ENCODE measurements at places on chromosomes 1 and 21. TPM values are rescaled to one million over a fixed set of nuclear protein-coding genes. Genes with fewer than 3 reads are reported as not detected.

- peaks cover 11% of the 10 kb centered on the region for H3K4me1 ChIP-seq
- H3K27me3 ChIP-seq: no peaks in the 10 kb centered on the region
- no peak overlapping the region for H3K4me3 ChIP-seq
- H3K36me3 ChIP-seq: no peaks in the 10 kb centered on the region
- H3K27ac ChIP-seq: no peak overlapping the region
- no peak for DNase-seq
These were observed 24.6 kb upstream of the OVAAL start for GRCh38 chr1:180534214-180534613.

DNA sequence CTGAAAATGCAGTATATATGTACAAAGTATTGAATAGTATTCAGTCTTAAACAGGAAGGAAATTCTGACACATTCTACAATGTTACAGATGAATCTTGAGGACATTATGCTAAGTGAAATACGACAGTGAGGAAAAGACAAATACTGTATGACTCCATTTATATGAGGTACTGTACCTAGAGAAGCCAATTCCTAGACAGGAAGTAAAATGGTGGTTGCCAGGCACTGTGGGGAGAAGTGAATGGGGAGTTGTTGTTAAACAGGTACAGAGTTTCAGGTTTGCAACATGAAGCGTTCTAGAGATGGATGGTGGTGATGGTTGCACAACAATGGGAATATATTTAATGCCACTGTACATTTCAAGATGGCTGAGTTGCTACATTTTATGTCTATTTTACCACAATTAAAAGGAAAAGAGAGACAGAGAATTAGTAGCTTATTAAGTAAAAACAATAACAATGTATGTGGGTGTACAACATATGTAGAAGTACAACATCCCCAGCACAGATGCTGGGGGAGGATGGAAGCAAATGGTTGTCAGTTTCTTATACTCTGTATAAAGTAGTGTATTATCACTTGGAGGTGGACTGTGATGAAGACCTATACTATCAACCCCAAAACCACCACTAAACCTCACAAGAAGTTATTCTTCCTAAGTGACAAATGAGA, 3.9 kb upstream of the RAB4A start:
- H3K27me3 ChIP-seq: no peaks in the 10 kb centered on the region
- peaks cover 29% of the 10 kb centered on the region for H3K4me1 ChIP-seq
- H3K27ac ChIP-seq: no peak overlapping the region
- H3K4me3 ChIP-seq: no peak overlapping the region
- no peak for DNase-seq

DNA sequence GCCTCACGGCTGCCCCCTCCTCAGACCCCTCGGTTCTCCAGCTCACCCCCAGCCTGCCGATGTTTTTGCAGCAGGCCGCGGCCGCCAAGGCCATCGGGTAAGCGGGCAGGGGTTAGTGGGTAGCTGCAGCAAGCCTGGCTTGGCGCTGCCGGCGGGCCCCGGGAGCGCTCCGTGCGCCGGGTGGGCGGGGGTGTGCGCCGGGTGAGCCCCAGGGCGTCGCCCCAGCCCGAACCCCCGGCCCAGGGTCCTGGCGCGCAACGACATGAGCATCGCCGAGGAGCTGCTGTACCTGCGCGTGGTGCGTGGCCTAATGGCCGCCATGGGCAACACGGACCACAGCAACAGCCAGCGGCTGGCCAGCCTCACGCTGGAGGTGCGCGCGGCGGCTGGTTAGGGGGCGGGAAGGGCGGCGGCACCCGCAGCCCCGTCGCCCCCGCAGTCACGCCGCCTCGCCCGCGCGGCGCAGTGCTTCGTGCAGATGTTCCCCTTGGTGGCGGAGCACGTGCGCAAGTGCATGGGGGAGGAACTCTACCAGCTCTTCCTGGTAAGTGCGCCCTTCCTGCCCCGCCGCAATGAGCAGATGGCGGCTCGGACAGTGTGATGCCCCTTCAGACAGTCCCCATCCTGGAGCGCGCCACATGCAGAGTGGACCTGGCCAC, 6.5 kb downstream of the RNU5D-1 start:
- no peak for DNase-seq
- no peak overlapping the region for H3K27ac ChIP-seq
- no peaks in the 10 kb centered on the region for H3K27me3 ChIP-seq
- H3K36me3 ChIP-seq: no peaks in the 10 kb centered on the region
- no peak overlapping the region for H3K4me3 ChIP-seq

CRNN gene
- polyA plus RNA-seq: 0.05 TPM

DNA sequence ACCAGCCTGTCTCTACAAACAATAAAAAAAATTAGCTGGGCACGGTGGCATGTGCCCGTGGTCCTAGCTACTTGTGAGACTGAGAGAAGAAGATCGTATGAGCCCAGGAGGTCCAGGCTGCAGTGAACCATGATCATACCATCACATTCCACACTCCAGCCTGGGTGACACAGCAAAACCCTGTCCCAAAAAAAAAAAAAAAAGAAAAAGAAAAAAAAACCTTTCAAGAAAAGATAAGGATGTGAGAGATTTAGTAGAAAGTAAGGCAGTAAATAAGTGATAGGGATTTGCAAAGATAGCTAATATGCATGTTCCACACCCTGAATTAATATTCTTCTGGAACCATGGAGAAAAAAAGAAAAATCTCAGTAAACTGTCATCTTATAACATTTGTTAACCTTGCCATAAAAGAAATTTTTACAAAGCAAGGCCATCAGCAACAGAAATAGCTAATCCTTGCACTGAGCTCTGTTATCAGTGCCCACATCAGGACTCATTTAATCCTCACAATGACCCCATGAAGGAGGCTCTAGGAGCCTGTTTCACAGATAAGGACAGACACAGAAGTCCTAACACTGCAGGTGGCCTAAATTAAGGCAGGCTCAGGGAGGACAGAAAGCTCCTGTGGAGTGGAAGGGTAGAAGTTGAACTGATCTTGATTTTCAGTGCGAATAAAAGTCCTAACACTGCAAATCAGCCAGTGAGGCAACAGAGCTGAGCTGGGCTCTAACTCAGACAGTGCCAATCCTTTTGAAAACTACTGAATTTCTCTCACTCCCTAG, 7.6 kb downstream of the GNB1 start:
- peaks cover 7% of the 10 kb centered on the region for H3K36me3 ChIP-seq
- no peak for DNase-seq
- H3K4me1 ChIP-seq: peaks cover 12% of the 10 kb centered on the region
- no peak overlapping the region for H3K4me3 ChIP-seq
- no peaks in the 10 kb centered on the region for H3K27me3 ChIP-seq

DNA sequence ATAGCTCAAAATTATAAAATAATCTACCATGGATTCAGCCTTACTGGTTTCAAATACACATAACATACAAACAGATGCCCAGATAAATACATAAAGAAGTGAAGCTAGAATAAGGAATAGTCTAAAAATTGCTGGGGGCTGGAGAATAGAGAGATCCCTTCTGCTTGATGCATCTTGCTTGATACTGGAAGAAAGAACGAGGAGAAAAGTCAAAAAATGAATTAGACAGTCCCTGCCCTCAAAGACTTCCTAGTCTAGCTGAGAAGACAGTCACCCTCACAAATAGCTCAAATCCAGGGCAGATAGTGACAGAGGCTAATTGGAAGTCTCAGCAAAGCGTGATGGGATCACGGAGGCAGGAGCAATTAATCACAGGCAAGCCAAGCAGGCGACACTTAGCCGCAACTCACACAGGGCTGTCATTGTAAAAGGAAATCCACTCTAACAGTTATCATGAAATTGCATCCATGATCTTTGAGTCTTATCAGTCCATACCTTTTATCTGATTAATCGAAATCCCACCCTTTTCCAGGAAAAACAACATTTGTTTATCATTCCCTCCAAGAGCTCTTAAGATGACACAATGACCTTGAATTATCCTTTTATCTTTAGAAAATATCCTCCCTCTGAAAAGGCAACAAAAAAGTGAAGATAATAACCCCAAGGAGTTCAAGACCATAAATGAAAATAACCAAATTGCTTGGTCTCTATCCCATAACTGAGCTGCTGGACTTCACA, 59.7 kb upstream of the TIAM1 start:
- H3K27ac ChIP-seq: no peak overlapping the region
- no peaks in the 10 kb centered on the region for H3K4me1 ChIP-seq
- H3K4me3 ChIP-seq: no peak overlapping the region
- DNase-seq: no peak
- H3K27me3 ChIP-seq: no peaks in the 10 kb centered on the region

DNA sequence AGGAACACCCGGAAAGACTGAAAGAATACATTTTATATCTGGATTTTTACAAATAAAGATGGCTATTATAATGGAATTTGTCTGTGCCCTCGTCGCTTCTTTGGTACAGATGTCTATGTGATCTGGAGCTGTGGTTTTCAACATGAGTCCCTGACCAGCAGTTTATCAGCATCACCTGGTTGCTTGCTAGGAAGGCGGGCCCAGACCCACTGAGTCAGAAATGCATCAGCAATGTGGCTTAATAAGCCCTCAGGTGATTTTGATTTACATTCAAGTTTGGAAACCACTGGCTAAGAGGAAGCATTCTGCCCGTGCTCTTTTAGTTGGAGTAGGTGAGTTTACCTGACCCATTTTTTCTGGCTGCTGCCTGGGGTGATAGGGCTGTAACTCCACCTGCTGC, 31.7 kb downstream of the ATP1A1 start:
- peaks cover 65% of the 10 kb centered on the region for H3K36me3 ChIP-seq
- peak; percentile 61 for DNase-seq

- DNase-seq: peak; percentile 77
- H3K36me3 ChIP-seq: no peaks in the 10 kb centered on the region
- peak overlapping the region; percentile 42 for H3K27ac ChIP-seq
These were observed 105.9 kb downstream of the DTL start for GRCh38 chr1:212141404-212141803.

- no peak overlapping the region for H3K4me3 ChIP-seq
- no peak for DNase-seq
- no peak overlapping the region for H3K27ac ChIP-seq
- H3K27me3 ChIP-seq: peaks cover 6% of the 10 kb centered on the region
These were observed 28.1 kb upstream of the CSF1 start for GRCh38 chr1:109882288-109883245.

REN gene
- polyA plus RNA-seq: not detected

A3GALT2 gene
- polyA plus RNA-seq: not detected

DNA sequence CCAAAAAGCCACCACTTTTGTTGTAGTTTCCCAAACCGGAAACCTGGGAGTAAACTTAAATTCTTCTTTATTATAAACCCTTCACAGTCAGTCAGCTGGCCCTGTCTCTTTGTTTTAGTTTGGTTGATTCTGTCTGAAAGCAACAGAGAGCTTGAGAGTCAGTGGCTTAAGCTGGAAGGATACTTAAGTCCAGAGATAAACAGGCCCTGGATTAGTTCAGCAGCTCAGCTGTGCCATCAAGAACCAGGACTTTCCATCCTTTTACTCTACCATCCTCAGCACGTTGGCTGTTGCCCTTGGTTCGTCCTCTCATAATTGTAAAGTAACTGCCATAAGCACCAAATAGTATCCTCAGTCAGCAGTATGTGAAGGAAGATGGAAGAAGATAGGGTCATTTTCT, 4.5 kb downstream of the DESI2 start:
- no peak overlapping the region for H3K27ac ChIP-seq
- peaks cover 6% of the 10 kb centered on the region for H3K4me1 ChIP-seq
- no peaks in the 10 kb centered on the region for H3K27me3 ChIP-seq
- DNase-seq: no peak
- H3K36me3 ChIP-seq: peaks cover 6% of the 10 kb centered on the region

DNA sequence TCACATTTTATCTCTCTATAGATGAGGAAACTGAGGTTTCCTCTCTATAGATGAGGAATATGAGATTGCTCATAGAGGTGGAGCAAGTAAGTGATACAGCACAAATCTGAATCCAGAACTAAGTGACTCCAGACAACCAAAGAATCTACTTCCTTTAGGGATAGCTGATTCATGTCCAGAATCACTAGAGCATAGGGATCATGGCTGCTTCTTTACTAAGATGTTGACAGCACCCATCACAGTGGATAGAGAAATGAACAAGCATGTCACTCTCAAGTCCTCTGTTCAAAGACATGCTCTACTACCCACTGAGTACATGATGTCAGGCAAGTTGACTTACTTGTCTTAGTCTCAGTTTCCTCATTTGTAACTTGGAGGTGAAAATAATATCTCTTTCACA, 116.1 kb upstream of the SPATA6 start:
- H3K4me1 ChIP-seq: no peaks in the 10 kb centered on the region
- H3K36me3 ChIP-seq: no peaks in the 10 kb centered on the region
- H3K27me3 ChIP-seq: no peaks in the 10 kb centered on the region
- H3K4me3 ChIP-seq: no peak overlapping the region
- no peak overlapping the region for H3K27ac ChIP-seq

DNA sequence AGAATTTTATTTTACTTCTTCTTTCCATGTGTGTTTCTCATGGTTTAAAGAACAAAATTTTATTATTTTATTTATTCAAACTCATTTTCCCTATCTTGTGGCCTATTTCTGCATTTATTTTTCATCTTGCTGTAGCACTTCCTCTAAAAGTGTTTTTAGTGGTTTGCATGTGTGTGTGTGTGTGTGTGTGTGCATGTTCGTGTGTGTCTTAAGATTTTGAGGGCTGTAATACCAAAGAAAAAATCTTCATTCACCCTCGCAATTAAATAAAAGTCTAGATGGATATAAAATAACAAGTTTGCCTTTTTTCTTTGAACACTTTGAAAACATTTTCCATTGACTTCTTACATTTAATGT, 24.6 kb upstream of the FCRL3 start:
- DNase-seq: no peak
- no peaks in the 10 kb centered on the region for H3K27me3 ChIP-seq
- H3K36me3 ChIP-seq: no peaks in the 10 kb centered on the region
- H3K4me1 ChIP-seq: no peaks in the 10 kb centered on the region
- H3K4me3 ChIP-seq: no peak overlapping the region

QSOX1 gene
- 57.6 TPM for polyA plus RNA-seq

DNA sequence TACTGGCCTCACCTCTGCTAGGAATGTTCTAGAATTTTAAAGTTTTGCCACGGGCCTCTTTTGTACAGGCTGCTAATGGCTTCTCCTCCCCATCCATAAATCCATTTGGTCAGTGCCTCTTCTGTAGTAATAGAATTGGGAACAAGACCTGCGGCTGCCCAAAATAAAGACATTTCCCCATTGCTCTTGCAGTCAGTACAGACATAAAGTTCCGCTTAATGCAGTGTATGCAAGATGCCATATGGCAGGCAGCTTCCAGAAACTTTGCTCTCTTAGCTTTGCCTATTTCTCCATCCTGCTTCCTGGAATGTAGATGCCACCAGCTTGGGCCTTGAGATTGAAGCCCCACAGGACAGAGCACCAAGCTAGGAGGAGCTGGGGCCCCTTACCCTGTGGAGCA, 3.7 kb upstream of the SLC2A5 start:
- H3K36me3 ChIP-seq: no peaks in the 10 kb centered on the region
- no peak for DNase-seq
- no peak overlapping the region for H3K27ac ChIP-seq
- H3K27me3 ChIP-seq: no peaks in the 10 kb centered on the region
- H3K4me1 ChIP-seq: peaks cover 17% of the 10 kb centered on the region

All from keratinocyte (primary cell).